Anterior cingulate cortex (tissue), 58 donors: ENCODE measurements at places on chromosomes 2 and 18.

DNA sequence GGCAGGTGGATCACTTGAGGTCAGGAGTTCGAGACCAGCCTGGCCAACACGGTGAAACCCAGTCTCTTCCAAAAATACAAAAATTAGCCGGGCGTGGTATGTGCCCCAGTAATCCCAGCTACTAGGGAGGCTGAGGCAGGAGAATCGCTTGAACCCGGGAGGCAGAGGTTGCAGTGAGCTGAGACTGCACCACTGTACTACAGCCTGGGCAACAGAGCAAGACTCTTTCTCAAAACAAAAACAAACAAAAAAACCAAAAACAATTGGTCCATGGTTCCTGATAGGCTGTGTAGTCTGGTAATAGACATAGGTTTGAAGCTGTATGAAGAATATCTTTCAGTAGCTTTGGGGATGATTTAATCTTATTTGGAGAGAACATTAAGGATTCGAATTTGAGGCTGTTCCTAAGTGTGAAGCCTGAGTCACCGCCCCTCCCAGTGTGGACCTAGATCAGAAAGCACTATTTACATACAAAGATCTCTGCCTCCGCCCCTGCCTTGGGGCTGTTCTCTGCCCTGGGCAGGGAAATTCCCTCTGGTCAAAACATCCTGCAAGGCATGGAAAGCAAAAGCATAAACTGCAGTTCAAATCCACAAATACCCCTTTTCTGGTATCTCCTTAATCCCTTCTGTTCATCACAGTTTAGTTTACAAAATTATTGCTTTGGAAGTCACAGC is 52.8 kb upstream of the PMAIP1 start:
- DNase-seq = no peak

- no peak for DNase-seq
Measured at GRCh38 chr2:151491496-151491895, 81.8 kb downstream of the RIF1 start.

GRCh38 chr2:122471753-122472152 is 716.3 kb downstream of the TSN start:
- DNase-seq = no peak

GRCh38 chr18:13629841-13630715 is 96.3 kb downstream of the FAM210A start:
- peak; percentile 68 for DNase-seq

GRCh38 chr2:237309416-237309815 is 104.5 kb downstream of the COL6A3 start:
- no peak for DNase-seq

GRCh38 chr2:107383691-107384090 is 443.0 kb upstream of the RGPD4 start:
- DNase-seq = peak; percentile 17

DNA sequence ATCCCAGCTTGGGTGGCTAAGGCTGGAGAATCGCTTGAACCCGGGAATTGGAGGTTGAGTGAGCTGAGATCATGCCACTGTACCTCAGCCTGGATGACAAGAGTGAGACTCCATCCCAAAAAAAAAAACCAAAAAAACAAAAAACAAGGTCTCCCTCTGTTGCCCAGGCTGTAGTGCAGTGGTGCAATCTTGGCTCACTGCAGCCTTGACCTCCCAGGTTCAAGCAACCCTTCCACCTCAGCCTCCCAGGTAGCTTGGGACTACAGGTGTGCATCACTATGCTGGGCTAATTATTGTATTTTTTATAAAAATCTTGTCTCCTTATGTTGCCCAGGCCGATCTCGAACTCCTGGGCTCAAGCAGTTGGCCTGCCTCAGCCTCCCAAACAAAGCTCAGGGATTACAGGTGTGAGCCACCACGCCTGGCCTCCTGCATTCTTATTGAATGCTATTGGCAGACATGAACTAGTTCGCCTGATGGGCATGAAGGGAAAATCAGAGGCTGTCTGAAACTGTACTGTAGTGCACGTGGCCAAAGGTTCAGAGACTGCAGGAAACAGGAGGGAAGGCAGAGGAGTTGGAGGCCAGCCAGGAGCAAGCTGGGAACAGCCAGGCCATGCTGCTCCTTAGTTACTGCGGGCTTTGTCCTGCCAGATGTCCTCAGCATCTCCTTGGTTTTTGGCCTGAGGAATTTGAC is 16.0 kb upstream of the ASXL2 start:
- DNase-seq = peak; percentile 5

GRCh38 chr2:61910603-61911002 is 5.1 kb downstream of the COMMD1 start:
- DNase-seq = no peak

DNA sequence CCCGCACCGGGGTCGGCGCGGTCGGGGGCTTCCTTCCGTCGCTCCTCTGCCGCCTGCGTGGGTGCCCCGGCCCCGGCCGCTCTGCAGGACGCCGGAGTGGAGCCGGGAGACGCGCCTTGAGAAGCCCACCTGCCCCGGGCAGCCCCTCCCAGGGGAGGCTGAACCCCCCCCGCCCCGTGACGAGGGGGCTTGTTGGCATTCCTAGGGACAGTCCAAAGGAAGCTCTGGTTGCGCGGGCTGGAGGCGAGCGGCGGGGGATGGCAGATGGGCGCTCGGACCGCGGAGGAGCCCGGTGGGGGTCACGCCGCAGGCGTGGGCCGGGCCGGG is 133.5 kb upstream of the MGAT5 start:
- no peak for DNase-seq

- no peak for DNase-seq
Measured at GRCh38 chr2:239581352-239581901, 180.6 kb upstream of the HDAC4 start.

DNA sequence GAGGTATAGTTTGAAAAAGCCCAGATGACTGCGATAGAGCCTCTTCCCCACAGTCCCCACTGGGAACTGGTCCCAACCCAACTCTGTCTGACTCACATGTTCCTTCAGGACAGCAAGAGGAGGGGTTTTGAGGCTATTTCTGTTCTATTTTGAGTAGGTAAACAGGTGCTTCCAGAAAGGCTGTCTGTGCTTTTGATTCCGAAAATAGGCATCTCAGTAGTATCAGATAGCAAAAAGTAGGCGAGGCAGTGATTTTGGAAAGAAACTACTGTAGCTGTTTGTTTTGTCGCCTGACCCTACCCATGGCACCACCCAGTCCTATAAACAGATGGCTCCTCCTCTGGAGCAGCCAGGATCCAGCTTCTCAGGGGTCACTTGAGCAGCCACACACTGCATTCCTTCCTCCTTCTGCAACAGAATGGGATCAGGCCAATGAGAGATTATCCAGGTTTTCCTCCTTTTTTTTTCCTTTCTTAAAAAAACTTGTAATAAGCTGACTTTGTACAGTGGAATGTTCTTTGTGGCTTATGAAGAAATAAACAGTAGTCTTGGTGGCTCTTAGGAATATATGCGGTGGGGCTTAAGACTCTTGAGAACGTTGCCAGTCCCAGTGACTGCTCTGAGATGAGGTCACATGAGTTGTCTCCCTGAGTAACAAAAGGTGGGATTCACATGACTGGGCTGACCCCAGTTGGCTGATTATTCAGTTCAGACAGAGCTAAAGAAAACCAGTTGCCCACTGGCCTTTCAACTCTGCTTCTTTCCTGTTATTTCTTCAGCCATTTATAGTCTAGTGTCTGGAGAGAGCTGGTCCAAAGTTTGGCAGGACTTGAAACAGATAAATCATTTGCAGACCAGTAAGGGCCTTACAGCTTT is 98.6 kb downstream of the KCNS3 start:
- no peak for DNase-seq

GRCh38 chr18:64983497-64984238 is 767.1 kb upstream of the CDH7 start:
- DNase-seq = no peak

- DNase-seq = no peak
Measured at GRCh38 chr2:50491541-50492476, 540.1 kb downstream of the NRXN1 start.

DNA sequence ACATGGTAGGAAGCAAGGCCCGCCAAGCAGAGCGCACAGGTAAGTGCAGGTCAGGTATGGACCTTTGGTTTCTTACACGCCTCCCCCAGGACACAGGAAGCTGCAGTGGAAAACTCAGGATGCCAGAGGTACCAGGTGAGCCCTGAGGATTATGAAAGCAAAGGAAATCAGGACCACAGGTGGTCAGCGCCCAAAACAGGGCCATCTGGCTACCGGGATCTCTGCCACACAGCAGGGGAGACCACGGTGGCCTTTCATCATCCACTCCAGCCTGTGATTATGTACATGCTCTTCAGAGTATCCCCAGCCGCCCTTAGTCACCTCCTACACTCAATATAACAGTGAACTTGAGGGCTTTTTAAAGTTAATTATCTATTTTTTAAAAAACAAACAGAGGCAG is 125.5 kb upstream of the EPC2 start:
- DNase-seq = no peak

DNA sequence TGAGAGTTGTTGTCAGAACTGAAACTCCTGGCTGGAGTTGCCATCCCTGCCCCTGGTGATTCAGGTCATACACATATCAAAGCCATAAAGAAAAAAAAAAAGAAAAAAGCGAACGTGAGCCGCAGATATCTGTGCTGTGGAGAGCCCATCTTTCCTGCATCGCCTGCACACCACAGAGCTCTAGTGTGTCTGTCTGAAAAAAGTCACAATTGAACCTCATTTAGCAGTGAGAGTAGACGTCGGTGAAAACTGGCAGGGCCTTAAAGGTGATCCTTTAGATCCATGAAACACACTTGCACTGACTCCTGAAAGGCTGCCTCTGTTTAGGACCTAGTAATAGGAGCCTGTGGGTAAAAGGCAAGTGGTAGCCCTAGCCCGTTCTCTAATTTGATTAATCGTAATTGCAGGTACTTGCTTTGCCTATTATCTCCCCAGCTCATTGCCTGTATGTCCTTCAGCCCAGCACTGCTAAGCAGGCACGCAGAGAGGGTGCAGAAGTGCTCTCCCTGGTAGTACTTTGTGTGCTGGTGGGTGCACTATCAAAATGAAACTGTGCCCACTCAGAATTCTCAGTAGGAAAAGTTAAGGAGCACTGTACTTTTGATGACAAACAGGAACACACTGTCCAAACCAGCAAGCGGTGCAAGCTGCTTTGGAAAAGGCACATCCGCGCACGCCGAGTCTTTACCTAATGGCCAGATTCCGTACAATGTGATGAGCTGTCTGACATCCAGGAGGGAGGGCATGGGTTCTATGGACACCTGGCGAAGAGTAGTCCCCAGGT is 103.5 kb upstream of the ASB18 start:
- no peak for DNase-seq

- DNase-seq = no peak
Measured at GRCh38 chr2:45724335-45724734, 72.9 kb downstream of the PRKCE start.

DNA sequence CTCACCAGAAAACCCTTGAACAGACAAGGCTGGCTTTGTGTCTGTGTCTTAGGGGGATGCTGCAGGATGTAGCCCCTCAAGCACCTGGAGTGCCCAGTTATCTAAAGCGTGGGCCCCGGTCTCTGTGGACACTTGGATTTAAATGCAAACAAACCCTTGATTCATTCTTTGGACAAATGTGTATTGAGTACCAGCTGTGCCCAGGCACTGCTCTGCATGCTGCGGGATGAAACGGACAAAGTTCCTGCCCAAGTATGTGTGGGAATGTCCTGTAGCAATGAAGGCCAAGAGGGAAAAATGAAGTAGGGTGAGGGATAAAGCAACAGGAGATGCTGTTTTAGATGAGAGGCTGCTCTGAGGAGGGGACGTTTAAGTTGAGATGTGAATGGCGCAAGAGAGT is 53.9 kb downstream of the BOLA3 start:
- DNase-seq = no peak

DNA sequence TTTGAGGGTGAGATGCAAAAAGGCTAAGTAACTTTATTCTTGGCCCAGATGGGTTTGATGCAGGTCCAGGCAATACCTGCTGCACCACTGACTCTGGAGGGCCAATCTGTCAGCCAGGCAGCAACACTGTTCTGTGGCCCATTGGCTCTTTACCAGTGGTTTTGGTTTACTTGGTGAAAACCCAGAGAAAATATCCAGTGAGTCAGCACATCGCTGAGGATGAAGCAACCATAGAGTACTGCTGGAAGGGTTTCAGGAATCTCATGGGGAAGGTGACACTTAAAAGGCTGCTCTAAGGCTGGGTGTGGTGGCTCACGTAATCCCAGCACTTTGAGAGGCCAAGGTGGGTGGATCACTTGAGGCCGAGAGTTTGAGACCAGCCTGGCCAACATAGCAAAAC is 192.5 kb upstream of the FAM98A start:
- DNase-seq = no peak

- no peak for DNase-seq
Measured at GRCh38 chr2:21754164-21754788, 630.5 kb downstream of the TDRD15 start.

DNA sequence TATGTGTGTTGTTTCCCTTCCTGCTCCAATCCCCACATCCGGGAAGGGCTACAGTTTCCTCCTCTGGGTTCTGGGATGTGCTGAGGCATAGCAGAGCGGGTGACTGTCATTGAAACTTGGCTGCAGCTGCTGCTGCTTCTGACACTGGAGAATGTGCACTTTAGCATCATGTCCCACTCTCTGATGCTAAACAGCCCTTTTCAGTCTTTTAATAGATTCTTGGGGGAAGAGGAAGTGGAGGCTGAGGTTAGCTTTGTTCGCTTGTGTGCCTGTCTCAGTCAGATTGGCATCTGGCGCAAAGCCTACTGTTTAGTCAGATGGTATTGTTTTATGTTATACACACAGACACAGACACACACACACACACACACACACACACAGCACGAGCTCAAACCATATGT is 136.5 kb upstream of the RND3 start:
- no peak for DNase-seq

- DNase-seq = no peak
Measured at GRCh38 chr18:45993438-45993837, 26.3 kb upstream of the EPG5 start.

DNA sequence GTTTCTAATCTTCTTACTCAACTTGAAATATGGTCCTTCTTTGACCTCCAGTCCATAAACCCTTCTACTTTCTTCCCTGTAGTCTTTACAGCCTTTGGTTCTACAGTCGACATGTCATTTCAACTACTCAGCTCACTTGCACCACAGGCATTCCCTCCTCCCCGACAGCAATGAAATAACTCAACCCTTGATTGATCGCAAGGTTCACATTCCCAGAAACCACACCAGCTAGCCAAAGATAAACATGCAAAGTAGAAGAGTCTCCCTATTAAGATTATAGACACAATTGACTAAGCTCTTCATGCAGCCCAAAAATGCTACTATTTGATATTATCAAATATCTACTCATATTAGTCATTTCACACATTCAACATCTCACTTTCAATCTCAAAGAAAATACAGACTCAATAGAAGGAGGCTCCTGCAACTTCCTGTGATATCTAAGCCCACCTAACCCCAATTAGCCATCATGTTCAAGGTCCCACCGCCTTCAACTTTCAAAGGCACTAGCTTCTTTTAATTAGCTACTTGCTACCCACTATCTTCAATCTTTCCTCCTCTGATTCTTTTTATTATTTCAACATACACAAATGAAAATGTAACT is 50.8 kb downstream of the RTTN start:
- DNase-seq = no peak

GRCh38 chr2:95018861-95019550 is 6.5 kb upstream of the MAL start:
- no peak for DNase-seq

DNA sequence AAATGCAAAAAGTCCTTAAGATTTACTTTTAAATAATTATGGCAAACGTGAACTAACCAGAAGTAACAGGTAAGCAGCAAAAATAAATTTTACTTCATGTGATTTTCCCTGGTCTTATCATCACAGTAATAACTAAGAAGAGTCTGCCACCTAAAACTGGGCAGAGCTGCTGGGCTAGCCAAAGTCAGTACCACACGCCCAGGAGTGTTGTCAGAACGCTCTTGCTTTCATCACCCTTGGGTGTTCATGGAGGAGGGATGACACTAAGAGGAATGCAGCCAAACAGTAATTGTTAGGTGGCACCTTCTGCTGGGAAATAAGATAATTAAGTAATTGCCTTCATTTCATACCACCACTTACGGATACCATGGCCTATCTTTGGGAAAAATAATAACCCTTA is 92.0 kb upstream of the NEUROD1 start:
- DNase-seq = no peak
